SHP77 treated with DMSO at 0.1 percent for 48 hours (cell line): ENCODE measurements at places on chromosomes 3 and 15.

DNA sequence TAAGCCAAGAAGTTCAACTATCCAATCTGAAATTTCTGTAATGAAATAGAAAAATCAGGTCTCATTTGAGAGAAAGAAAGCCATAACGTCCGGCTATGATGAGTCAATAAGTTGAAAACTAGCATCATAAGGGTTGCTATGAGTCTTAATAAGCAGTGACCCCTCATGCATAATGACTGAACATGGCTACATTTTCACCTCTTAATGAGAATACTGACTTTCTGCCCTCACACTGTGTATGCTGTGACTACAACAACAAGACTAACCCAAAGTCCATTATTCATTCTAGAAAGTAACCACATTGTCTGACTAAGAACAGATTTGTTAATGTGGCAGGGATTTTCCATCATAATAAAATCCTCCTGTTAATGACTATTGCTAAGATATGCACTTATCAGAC, 884.0 kb upstream of the CADM2 start:
- DNase-seq: no peak

DNA sequence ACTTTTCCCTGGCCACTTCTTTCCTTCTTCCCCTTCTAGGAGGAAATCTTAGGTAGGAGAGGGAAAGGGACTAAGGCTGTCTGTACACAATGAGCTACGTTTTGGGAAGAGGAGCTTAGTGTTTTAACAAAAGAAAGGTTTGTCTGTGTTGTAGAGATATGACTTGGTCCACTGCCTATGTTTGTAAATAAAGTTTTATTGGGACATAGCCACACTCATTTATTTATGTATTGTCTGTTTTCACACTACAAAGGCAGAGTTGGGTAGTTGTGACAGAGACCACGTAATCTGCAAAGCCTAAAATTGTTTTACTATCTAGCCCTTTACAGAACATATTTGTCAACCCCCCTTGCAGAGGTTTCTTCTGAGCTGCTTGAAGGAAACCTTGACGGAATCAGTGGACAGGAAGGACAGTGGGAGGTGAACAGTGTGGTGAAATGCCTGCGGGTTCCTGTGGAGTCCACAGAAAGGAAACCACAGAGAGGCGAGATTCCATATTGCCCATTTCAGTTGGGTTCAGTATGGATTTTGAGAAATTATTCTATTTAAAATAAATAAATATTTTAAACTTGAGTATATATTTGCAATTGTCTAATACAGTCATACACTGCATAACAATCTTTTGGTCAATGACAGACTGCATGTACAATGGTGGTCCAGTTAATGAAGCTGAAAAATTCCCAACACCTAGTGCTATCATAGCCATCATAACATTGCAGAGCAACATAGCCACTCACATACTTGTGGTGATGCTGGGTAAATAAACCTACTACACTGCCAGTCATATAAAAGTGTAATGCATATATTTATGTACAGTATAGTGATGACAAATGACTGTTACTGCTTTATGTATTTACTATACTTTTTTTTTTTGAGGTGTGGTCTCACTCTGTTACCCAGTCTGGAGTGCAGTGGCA, 157.9 kb upstream of the NUDT16 start:
- no peak for DNase-seq

DNA sequence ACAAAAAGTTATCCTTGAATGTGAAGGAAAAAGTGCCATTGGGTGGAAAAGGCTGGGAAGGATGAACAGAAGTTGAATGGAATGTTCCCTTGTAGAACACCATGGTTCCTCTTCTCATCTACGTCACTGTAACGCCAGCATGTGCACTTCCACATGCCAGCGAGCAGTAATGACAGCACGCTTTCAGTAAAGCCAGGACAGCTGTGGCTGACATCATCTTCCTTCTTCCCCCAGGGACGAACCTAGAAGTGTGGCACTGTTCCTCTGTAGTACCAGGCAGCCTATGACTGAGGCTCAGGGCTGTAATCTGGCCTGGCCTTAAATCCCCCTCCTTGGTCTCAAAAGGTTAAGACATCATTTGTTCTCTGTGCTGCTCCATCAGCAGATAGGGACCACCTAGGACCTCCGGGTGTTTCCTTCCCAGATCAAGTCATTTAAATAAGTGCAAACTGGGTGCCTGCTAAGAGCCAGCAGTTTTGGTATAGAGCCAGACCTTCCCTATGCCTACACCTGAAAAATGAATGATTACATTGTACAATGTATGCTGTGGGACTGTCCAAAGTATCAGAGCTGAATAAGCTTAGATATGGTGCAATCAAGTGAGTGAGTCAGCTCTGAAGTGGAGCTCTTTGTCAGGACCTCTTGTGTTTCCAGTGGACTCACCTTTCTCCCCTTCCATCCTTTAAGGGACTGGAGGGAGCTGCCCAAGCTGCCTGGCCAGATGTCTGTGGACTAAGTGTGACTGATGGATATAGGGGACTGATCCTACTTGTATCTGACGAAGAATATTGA, 5.6 kb upstream of the SRPRB start:
- DNase-seq: peak; percentile 4

- DNase-seq: no peak
Measured at GRCh38 chr3:24338409-24339130, 156.1 kb downstream of the THRB start.

GRCh38 chr3:171966533-171967136, 72.7 kb upstream of the FNDC3B start:
- no peak for DNase-seq

DNA sequence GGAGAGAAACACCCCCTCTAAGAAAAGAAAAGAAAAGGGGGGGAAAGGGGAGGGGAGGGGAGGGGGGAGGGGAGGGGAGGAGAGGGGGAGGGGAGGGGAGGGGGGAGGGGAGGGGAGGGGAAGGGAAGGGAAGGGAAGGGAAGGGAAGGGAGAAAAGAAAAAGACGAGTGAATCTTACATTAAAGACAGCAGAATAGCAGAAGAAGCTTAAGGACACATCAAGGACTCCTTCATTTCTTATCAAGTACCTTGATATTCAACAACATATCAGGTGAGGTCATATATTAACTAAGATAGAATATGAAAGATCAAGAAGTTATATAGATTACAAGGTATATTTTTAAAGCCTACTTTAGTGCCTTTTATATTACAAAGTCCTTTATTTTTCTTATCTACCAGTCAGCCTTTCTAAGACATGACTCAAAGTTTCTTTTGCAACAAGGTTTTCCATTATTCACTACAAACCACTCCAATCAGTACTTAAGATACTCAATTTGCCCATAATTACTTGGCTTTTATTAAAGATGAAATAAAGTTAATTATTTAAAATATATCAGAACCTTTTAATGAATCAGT, 17.7 kb upstream of the AADAC start:
- no peak for DNase-seq

GRCh38 chr3:164479406-164479805, 598.9 kb downstream of the SI start:
- no peak for DNase-seq

DNA sequence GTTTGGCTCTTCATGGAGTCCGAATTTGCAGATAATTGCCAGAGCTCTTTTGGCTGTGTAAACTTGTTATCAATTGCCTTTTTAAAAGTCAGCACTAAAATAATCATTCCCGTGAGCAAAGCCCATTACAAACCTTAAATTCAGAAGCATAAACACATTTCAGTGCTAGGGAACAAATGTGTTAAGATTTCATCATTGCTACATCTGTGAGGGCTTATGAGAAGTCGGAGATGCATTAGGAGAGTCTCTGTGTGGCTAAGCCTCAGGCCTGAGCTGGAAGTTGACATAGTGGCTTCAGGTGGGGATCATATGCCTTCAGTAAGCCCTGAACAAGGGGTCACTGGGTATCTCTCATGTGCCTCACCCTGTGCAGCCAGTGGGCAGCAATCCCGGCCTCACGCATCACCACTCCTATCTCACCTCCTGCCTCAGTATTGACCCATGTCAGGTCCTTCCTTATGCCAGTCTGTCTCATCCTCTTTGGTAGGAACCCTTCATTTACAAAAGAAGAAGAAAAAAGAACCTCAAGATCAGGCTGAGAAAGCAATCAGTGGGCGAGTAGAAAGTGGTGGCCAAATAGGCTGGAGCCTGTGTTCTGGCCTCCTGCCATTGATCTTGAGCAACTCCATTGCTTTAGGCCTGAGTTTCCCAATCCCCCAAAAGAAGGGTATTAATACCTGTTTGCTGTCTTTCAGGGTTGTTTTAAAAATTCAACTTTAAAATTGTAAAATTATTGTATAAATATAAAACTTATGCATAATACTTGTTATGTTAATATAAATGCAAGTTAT, 233.5 kb downstream of the IL20RB start:
- DNase-seq: no peak
